BJ (cell line): ENCODE measurements at places on chromosomes 6 and 20.
A peak's percentile ranks its signal among the peaks of the same experiment; 100 is the strongest.

DNA sequence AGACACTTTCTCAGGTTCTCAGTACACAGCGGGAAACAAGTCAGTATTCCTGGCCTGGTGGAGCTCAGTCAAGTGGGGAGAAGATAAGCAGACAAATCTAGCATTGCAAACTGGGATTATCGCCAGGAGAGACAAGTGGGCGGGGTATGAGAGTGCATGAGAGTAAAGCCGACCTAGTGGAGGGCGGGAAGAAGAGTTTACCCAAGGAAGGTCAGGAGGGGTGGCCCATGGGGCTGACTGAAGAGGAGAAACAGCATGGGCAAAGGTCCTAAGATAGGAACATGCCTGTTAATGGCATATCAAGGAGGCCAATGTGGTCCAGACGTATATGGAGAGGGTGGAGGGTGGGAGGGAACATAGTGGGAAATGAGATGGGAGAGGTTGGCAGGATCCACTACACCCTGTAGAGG is 12.4 kb upstream of the CSNK2A1 start:
- no peak for DNase-seq

- DNase-seq = no peak
Measured at GRCh38 chr6:82068721-82069120, 178.8 kb downstream of the IBTK start.

DNA sequence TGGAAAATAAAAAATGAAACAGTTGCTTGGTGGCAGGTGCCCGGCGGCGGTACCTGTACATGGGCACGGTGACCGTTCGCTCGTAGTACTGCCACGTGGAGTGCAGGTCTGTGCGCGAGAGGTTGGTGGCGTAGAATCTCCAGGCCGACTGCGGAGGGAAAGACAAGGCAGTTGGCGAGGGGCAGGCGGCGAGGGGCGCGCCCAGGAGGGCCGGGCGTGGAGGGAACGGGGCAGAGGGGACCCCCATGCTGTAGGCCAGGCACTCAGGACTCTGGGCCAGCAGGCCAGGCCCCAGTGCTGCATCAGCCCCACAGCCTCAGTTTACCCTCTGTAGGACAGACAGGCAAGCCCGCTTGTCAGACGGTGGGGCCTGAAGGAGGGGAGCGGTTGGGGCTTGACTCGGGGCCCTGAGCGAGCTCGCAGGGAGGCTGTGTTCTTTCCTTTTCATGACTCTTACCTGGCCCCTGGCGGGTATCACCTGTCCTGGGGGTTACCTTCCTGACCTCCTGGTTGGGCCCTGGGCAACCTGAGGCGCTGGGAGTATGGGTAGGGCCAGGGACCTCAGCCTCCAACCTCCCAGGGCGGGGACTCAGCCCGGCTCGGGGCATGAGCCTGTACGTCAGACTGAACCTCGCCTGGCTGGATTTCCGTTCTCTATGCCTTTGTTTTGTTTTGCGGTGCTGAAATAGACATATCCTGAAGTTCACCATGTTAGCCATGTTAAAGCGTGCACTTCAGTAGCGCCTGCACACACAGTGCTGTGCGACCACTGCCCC is 38.5 kb downstream of the KCNQ2 start:
- no peak for DNase-seq

DNA sequence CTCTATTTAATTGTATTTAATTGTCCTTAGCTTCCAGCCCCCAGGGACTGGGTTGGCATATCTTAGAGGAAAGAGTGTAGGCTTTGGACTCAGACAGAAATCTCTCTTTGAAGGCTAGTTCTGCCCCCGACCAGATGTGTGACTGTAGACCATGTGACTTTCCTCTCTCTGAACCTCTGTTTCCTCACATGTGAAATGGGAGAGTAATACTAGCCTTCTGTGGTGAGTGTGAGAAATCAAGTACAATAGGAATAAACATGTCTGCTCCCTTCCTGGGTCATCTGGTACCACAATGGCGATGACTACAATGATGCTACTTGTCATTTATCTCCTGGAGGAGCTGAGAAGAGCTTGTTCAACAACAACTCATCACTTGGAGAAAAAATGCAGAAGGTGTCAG is 179.9 kb downstream of the LRFN2 start:
- DNase-seq = no peak

- DNase-seq = no peak
Measured at GRCh38 chr20:3433744-3434143, 26.3 kb upstream of the DNAAF9 start.

- DNase-seq = no peak
Measured at GRCh38 chr20:15447549-15447948, 1110.1 kb upstream of the FLRT3 start.

DNA sequence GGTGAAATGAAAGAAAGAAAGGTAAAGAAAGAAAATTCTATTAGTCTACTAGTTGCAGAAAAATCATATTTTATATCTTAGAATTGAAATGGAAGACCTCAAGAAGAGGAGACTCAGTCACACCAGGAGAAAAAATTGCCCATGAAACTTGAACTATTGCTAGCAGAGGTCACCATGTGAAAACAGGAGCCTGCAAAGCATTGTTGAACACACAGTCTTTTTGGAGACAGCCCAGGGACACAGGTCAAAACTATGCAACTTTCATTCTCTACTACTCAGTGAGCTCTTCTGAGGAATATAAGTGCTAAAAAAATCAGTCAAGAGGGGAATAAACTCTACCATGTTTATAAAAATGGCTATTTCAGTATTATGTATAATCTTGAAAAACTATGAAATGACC is 89.8 kb upstream of the TENT5A start:
- DNase-seq = no peak

GRCh38 chr6:90110971-90111370 is 185.7 kb downstream of the BACH2 start:
- no peak for DNase-seq

DNA sequence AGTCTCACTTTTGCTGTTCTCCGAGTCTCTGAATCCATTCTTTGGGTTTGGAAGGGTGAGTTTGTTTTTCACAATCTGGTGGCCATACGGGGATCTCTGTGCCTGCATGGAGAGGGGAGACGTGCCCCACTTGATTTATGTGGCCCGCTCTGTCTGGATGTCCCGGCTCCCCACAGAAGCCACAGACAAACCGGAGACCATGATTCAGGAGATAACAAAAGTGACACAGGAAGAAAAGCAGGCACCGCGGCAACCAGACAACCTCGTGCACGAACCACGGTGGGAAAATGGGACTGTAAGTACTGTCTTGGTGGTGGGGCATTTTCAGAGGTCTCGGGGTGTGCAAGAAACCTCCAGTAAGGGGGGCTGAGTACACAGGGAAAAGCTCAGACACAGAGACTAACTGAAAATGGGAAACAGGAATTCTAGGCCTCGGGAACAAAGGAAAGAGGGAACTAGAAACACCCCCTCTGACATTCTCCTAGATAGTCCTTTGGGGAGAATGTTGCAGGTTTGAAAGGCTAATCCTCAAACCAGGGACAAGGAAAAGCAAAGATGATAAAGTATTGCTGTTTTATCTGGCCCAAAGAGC is 22.1 kb upstream of the ZNF318 start:
- no peak for DNase-seq

GRCh38 chr20:59253325-59253724 is 47.1 kb upstream of the EDN3 start:
- no peak for DNase-seq

DNA sequence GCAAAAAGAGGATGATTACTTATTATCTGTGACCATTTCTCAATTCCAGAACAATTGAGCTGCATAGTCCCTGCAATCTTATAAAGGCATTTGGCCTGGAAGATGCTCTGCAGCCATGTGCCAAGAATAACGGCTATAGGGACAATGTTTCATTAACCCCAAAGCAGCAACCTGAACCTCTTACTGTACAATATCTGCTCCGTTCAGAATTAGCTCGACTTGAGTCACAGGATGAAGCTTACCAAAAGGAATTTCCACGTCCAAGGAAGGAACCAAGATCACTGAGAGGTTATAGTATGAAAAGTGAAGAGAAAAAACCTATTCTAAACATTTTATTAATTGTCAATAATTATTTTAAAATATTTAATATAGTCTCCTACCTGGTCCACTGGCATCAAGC is 167.3 kb upstream of the GMDS start:
- peak; percentile 28 for DNase-seq

GRCh38 chr6:2796861-2797260 is 31.7 kb downstream of the WRNIP1 start:
- no peak for DNase-seq
